Activated CD4-positive, alpha-beta T cell treated with anti-CD3 and anti-CD28 coated beads, Interleukin-2, amount 10 ng/mL, durations not matched to agents 24 days and 14 days (primary cell): ENCODE measurements at places on chromosomes 1 and 21. TPM values are rescaled to one million over a fixed set of nuclear protein-coding genes. Genes with fewer than 3 reads are reported as not detected.

Gene SMPDL3B
- 0.30 and 0.43 TPM in 2 replicates for total RNA-seq

Gene SMIM12
- total RNA-seq: 63.2 TPM in 2 replicates

Gene CFHR1
- not detected in 2 replicates for total RNA-seq

DNA sequence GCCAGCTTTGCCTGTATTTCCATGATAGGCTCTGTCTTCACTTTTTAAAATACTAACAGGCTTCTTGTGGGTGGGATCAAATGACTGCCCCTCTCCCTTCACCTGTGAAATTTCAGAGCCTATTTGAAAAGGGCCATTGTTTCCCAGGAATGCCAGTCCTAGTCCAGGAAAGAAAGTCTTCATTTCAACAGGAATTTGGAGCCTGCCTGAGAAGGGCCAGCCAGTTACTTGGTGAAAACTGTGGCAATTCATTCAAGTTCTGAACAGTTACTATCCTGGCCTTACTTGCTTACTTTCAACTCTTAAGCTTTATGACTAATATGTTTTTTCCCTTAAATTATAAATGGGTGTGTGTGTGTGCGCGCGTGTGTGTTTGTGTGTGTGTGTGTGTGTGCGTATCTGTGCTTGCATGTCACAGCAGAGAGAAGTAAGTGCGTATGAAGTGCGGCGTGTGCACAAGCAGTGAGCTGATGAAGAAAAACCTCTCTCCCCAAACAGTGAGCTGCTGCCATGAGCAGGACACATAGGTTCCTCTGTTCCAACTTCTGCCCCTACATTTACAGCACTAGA lies 67.5 kb upstream of the RNPC3 start:
- no peaks in the 10 kb centered on the region for H3K36me3 ChIP-seq
- H3K4me3 ChIP-seq: no peak overlapping the region
- no peak overlapping the region for H3K27ac ChIP-seq
- DNase-seq: no peak
- H3K27me3 ChIP-seq: peaks cover 3% of the 10 kb centered on the region

DNA sequence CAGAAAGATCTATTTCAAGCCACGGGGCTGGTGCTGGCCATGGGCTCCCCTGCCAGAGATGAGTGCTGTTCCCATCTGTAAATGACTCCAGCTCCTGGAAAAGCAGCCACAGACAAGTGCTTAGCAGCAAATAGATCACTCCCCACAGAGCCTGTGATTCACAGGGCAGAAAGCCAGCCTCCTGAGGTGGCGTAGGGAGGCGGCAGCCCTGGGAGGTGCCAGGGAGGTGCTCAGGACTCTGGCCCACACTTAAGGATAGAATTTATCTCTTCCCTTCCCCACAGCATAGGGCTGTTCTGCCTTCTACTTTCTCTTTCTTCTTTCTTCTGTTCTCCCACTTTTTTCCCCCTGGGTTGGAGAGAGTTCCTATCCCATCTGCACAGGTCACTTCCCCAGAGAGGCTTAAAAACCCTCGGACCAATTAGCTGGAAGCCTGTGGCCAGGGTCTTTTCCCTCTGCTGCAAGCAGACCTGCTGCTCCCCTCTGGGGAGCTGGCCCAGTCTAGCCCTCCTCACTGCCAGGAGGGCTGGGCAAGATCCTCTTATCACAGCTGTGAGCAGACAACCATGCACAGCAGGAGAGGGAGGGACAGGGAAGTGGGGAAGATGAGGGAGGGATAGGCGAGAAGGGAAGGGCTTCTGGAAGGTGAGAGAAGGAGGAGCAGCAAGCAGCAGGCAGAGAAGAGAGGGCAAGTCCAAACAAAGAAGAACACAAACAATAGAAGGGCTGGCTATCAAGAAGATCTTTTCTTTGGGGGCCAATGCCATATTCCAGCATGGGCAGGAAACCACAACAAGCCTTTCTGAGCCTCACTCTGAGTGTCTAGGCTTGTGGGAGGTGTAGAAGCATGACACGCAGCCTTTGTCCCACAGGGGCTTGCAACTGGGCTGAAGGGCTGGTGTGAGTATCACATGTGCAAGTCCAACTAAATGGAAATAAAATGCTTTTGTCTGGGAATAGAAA lies 41.0 kb downstream of the KCND3 start:
- no peak for DNase-seq
- H3K4me3 ChIP-seq: no peak overlapping the region
- H3K36me3 ChIP-seq: no peaks in the 10 kb centered on the region
- peaks cover 19% of the 10 kb centered on the region for H3K27me3 ChIP-seq
- no peak overlapping the region for H3K27ac ChIP-seq

DNA sequence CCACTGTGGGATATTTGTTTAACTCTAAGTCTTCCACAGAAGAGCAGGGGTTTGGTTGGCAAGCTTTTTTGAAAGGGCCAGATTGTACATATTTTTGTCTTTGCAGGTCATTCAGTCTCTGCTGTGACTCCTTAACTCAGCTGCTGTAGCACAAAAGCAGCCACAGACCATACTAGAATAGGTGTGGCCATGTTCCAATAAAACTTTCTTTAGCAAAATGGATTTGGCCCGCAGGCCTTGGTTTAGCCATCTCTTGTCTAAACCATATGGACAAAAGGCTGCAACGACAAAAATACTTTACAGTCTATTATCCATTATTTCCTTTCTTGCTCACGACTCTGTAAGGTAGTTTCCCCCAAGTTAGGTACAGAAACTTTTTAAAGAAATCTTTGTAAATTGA lies 60.5 kb downstream of the ESRRG start:
- no peaks in the 10 kb centered on the region for H3K36me3 ChIP-seq
- H3K4me1 ChIP-seq: no peaks in the 10 kb centered on the region
- no peaks in the 10 kb centered on the region for H3K27me3 ChIP-seq
- H3K27ac ChIP-seq: no peak overlapping the region
- no peak for DNase-seq

- no peaks in the 10 kb centered on the region for H3K36me3 ChIP-seq
- H3K27me3 ChIP-seq: peaks cover 4% of the 10 kb centered on the region
- DNase-seq: no peak
- no peak overlapping the region for H3K4me3 ChIP-seq
- H3K27ac ChIP-seq: no peak overlapping the region
These were observed 22.1 kb downstream of the MATN1 start for GRCh38 chr1:30701258-30701633.
